ENCODE measurements at places on chromosomes 2 and 18.

- DNase-seq = peak; percentile 49
Observed at GRCh38 chr2:33598561-33599174, 431 bp downstream of the FAM98A start.

DNA sequence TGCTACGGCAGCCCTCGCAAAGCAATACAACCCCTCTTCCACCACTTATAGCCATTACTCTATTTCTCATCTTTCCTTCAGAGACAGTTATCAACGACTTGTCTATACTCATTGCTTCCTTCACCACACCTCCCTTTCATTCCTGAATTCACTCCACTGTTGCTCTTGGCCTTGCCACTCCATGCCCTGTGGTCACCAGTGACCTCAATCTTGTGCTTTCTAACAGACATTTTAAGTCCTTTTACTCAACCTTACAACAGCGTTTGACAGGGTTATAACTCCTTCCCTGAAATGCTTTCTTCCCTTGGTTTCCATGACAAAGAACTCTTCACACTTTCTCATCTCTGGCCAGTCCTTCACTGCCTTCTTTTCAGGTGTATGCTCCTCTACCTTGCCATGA is 90.6 kb upstream of the CCDC141 start:
- DNase-seq = no peak

- DNase-seq = no peak
Observed at GRCh38 chr2:101723371-101724124, 26.0 kb downstream of the MAP4K4 start.

DNA sequence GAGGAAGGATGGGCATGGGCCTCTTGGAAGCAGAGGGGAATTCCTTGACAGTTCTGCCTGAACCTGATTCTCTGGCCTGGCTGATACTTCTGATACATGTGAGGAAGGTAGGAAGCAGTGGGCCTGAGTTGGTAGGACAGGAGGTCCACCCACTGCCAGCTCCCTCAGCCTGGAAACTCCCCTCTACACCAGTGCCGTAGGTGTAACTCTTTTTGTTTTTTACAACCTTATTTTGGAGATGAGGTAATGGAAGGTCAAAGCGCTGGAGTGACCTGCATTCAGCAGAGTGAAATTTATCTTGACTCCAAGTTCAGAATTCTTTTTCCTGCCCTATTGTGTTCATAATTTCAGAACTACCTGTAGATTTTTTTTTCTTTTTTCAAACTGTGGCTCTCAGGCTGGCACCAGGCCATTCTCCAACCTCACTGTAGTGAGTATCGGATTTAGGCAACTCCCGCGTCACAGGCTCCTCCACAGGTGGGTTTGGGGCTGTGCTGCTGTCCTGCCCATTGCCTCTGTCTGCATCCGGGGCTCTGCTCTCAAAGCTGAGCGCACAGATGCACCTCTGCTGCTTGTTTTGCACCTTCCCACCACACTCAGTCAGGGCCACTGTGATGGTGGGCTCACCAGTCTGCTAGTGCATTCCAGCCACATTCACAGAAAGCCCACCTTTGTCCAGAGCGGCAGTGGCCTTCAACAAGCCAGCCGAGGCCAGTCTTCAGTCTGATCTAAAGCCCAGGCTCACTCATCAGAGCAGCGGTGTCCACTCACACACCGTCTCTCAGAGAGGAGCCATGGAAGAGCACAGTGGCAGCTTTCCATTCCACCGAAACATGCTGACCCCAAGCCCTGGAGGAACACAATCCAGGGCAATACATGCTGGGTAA is 87.2 kb downstream of the UXS1 start:
- DNase-seq = no peak

- no peak for DNase-seq
Observed at GRCh38 chr18:63143330-63143771, 176.2 kb downstream of the BCL2 start.

GRCh38 chr2:197596766-197597165 is 78.6 kb downstream of the RFTN2 start:
- DNase-seq = no peak

Data from tibial artery (tissue), 4 donors.